ENCODE measurements at places on chromosomes 3 and 15.
A peak's percentile ranks its signal among the peaks of the same experiment; 100 is the strongest.

- DNase-seq: peak; percentile 72
Observed at GRCh38 chr3:159804726-159805410, 183.8 kb upstream of the IL12A start.

GRCh38 chr3:72446218-72447058, 401.8 kb downstream of the SHQ1 start:
- no peak for DNase-seq

- DNase-seq: no peak
Observed at GRCh38 chr3:123291404-123291803, 89.7 kb downstream of the SEC22A start.

DNA sequence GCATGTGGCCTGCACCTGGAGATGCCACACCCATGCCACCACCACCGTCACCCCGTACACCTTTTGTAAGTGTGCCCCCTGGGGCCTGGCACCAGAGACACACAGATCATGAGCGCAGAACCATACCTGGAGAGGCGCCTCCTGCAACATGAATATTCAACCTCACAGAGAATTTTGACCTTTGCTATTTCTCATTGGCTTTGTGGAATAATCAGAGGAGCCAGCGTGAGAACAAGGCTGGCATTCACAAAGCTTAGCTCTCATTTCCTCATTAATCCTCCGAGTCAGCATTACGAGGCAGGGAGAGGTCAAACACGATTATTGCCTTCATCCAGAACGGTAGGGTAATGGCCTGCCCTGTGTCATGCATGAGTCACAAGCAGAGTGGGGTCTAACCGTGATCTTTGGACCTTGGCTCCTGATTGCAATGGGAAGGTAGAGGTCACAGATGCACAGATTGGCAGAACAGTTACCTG, 73.0 kb upstream of the POMGNT2 start:
- no peak for DNase-seq

GRCh38 chr15:51234176-51234927, 104.0 kb downstream of the CYP19A1 start:
- peak; percentile 29 for DNase-seq

DNA sequence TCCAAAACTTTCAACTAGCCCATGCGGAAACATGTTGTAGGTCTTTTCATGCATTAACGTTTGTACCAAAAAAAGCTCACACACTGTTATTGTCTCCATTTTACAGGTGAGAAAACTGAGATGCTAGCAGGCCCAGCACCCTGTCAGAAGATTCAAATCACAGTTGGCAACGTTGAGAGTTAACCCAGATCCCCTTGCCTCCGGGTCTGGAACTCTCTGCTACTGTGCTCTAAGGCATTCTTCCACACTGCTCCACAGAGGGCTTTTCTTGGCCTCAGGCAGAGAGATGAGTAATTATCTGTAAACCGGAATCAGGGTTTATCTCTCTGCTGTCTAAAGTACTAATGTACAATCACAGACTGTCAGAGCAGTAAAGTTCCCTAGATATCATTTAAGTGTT, 186.0 kb upstream of the LPP start:
- no peak for DNase-seq

DNA sequence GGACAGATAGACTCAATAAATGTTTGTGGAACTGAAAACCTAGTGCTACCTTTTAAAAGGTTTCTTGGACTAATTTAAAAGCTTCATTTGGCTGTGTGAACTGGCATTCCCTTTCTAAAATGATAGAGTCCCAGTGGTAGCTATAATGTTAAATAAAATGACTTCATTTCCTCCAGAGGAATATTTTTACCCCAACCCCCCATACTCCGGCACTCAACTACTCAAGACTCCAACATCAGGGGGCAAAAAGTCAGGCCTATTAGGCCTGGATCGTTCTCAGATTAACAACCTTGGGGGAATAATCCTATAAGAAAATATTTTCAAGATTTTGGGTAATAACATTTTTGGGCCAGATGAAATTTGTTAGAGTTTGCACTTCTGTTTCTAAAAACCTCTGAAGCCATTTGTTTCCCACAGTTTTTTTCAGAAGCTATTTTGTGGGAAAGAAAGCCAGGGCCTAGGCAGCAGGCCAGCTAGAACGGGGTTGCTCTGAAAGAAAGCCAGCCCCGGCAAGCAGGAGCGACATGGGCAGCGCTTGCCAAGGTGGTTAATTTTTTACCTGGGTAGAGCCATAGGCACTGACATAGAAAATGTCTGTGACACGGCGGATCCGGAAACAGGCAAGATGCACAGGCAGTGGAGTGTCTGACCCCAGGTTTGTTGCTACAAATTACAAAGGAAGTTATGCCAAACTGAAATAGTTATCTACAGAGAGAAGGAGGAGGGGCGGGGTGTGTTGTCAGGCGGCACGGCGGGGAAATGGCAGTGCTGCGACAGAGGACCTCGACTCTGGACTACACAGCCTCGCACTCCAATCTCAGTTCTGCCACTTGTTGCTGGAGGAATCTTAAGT, 84.6 kb downstream of the MAGI1 start:
- DNase-seq: no peak
